Right renal cortex interstitium (tissue), 3 donors: ENCODE measurements at places on chromosomes 5 and 9. TPM values are rescaled to one million over a fixed set of nuclear protein-coding genes. Genes with fewer than 3 reads are reported as not detected.

The CSF1R gene
- polyA plus RNA-seq: 13.6 TPM

The SPATA6L gene
- polyA plus RNA-seq: 3.5 TPM

The PFN3 gene
- 0.72 TPM for polyA plus RNA-seq

The FAM221B gene
- polyA plus RNA-seq: 0.07 TPM

The PDE6A gene
- 0.14 TPM for polyA plus RNA-seq

The FUBP3 gene
- polyA plus RNA-seq: 77.5 TPM

The TMEM174 gene
- 27.2 TPM for polyA plus RNA-seq

The OR13F1 gene
- polyA plus RNA-seq: not detected

The FRMPD1 gene
- polyA plus RNA-seq: 0.81 TPM

The AQP7 gene
- polyA plus RNA-seq: 17.0 TPM

The FOXI1 gene
- 8.1 TPM for polyA plus RNA-seq

The CRHBP gene
- 33.6 TPM for polyA plus RNA-seq

The RBM27 gene
- 30.6 TPM for polyA plus RNA-seq

The IFNA8 gene
- polyA plus RNA-seq: not detected

DNA sequence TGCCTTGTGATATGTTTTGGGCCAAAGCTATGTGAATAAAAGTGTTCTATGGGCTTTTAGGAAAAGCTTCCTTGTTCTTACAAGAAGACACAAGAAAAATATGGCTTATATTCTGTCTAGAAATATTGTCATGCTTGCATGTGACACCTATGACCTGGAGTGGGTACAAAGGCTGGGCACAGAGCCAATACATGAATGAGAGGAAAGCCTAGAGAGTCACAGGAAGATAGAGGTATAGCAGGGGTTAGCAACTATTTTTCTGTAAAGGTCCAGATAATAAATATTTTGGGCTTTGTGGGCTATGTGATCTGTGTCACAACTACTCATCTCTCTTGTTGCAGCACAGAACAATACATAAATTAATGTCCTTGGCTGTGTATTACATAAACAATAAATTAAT lies 196.6 kb upstream of the CD180 start:
- DNase-seq: no peak

DNA sequence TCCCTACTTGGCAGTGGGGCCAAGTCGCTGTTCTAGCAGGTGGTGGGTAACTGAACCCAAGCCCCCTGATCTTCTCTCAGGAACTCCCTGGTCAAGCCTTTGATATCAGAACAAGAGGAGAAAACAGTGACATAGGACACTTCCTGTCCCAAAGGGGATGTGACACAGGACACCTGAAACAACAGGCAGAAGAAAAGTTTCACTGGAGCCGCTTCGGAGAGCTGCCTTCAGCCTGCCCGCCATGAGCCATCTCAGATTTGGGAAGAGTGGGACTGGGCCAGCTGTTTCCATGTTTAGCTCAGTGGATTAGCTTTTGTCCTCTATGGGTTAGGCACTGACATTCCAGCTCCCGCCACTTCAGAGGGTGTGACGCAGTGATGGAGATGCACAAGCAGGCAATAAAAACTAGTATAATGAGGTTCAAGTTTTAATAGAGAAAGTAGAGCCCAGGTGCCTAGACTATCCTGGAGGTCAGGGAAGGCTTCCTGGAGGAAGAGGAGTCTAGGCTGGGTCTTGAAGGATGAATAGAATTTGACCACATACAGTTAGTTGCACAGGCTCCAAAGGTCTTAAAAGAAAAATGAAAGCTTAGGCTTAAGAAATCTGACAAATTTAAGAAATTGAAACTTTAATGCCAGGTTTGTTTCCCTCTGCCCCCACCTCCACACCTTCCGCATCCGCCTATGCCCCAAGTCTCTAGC lies 104.1 kb upstream of the SPRY4 start:
- DNase-seq: no peak

- peak; percentile 52 for DNase-seq
Measured at GRCh38 chr5:171907725-171908343, 98.6 kb downstream of the FBXW11 start.

DNA sequence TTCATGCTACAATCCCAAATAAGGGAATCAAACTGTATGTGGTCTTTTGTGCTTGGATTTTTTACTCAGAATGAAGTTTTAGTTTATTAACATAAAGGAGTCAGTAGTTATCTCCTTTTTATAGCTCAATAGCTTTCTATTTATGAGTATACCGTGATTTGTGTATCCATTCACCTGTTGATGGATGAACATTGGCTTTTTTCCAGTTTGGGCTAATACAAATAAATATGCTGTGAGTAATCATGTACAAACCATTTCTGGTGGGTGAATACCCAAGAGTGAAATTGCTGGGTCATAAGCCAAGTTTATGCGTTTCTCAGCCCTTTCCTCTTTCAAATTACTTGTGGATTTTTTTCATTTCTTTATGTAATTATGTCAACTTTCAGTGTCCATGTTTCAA lies 395.3 kb downstream of the OSTF1 start:
- DNase-seq: no peak

- no peak for DNase-seq
Measured at GRCh38 chr5:175129121-175129520, 314.9 kb downstream of the DRD1 start.

DNA sequence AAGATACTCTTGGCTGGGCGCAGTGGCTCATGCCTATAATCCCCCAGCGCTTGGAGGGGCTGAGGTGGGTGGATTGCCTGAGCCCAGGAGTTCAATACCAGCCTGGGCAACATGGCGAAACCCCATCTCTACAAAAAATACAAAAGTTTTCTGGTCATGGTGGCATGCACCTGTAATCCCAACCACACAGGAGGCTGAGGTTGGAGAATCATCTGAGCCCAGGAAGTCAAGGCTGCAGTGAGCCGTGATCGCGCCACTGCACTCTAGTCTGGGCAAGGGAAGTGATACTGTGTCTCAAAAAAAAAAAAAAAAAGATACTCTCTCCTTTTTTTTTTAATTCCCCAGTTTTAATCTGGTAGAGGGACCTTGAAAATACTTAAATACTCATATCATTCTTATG lies 15.0 kb downstream of the ANKRD33B start:
- DNase-seq: no peak

DNA sequence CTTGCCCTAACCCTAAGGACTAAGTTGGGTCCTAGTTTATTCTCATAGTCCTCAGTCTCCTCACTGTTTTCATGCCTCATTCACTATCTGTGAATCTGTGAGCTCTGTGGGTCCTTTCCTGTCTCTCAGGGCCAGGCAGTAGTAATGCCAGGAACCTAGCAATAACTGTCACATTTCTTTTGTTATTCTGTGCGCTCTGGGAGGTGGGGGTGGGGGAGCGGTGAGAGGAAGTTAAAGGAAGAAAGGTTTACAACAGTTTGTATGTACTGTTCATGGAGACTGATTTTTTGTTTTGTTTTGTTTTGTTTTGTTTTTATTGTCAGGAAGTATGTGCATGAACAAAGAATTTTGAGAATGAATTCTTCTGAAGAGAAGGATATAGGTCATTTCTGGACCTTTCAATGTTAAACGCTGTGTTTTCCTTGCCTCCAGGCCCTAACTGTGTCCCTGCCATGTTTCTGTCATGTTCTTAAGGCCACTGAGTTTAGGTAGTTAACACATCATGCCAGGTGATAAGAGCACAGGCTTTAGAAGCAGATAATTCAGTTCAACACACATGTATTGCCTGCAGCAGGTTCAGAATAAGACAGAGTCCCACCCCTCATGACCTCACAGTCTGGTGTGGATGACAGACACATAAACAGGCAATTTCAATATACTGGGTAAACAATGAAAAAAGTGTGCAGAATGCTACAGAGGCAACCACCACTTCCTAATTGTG lies 13.3 kb upstream of the FEM1C start:
- DNase-seq: no peak

DNA sequence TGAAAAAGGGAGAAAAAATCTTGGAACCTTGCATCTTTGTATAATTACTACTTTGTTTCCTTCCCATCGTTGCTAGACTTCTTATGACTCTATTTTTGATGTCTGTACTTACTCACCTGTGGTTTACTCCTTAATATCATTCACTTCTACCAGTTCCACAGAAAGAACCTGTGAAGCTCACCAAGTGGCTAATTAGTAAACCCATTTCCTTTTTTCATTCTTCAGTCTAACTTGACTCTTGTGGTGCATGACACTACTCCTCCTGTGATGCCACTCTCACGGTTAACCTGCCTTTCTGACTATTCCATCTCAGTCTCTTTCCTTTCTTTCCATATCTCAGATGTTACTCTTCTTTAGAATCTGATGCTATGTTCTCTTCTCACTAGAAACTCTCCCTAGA lies 14.6 kb downstream of the RECK start:
- no peak for DNase-seq

DNA sequence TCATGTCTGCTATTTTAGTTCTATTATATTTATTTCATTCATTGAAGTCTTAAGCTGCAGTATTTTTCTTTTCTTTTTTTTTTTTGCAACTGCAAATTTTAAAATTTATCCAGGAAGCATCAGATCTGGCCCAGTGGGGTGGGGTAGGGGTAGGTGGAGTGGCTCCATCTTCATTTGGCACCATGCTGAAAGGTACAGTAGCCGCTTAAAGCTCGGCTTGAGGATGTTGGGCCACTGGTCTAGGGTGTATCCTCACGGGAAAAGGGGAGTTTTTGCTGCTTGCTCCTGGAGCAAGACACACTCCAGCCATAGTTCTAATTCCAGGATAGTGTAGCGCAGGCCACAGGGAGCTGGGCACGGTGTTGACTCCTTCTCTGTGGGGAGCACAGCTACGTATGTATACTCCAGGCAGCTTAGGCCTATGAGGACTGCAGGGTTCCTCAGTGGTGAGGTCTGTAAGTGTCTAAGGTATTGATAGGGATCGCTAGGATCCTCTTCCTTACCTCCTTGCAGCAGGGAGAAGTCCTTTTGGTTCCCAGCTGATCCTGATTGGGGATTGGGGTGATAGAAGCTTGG lies 22.7 kb downstream of the RCL1 start:
- DNase-seq: no peak

- no peak for DNase-seq
Measured at GRCh38 chr5:171094356-171094755, 214.7 kb upstream of the TLX3 start.

DNA sequence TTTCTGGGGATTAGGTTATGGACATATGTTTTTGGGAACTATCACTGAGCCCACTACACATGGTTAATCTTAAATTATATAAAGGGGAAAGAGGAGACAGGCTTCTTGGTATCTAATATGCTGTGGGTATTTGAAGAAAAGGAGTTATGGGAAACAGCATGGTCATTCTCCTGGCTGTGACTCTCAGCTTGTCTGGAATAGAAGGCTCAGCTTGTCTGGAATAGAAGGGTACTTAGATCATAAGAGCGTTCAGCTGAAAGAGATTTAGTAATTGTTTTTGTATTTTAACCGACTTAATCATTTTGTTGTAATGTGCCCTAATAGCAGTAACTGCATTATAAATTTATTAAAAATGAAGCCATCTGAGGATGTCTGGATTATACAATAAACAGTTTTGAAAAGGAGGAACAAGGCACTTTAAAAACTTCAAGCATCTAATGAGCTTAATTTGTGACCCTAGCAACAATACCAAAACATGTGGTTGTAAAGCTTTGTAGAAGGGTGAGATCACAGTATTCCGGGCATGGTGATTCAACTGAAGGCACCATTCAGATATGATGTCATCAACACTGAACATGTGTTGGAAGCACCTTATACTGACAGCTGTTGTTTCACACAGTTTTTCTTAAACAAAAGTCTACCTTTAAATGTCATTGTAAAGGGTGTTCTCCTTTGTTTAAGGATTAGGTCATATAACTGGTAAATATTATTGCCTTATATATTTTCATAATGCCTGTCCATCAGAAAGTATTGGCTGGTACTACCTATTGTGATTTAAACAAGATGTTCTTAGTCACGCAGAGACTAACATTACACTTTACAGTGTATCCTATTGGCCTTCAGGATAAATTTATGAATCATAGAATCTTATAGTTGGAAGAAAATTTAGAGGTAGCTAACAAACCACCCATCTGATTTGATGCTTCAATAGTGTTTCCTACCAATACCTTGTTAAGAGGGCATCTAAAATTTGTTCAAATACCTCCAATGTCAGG lies 2174.1 kb upstream of the WWC1 start:
- no peak for DNase-seq

- DNase-seq: no peak
Measured at GRCh38 chr5:144103611-144104485, 66.6 kb downstream of the YIPF5 start.

DNA sequence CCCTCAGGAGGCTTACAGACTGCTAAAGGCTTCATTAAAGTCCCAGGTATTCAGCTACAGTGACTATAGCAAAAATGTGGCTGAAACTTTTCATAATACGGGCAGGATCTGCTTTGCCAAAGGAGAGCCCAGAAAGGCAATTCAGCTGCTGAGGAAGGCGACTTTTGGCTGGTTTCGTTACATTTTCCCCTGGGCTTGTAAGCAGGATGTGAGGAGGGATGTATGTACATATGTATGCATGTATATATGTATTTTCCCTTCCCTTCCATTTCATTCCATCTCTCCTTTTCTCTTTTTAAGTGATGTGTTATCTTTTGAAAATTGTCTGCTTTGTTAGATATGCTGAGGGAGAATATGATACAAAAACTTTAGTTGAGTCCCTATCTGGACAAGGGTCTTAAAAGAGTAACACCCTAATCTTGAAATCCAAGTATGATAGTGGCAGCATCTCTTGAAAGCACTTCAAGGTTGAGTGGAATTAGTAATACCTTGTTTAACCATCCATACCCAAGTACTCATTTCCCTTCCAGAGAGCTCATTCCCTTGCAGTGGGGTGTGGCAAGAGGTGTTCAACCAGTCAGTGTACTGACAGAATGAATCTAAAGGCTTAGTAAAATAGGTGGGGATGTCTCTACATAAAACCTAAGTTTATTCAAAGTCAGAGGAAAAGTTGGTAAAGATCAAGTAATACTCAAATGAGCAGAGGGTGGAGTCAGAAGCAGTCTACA lies 28.7 kb downstream of the RAD1 start:
- DNase-seq: no peak

GRCh38 chr5:172046593-172046992 lies 40.2 kb upstream of the FBXW11 start:
- no peak for DNase-seq

DNA sequence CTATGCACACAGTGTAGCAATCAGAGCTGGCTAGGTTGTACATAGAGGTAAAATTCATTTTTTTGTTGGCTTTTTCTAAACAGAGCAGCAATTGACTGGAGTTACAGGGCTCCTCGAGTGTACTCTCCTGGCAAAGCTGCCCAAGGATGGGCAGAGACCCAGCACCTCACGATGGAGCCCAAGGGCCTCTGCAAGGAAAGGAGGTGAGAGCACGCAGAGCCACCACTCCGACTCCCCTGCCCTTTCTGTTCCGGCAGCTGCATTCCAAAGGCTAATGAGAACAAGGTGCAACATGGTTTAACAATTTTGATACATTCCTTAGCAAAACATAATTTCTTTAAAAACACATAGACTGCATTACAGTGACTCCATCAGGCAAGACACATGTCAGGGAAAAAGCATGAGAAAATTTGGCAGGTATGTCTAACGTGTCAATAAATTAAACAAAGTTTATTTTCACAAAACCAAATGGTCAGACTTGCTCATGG lies 47.5 kb downstream of the SAXO1 start:
- DNase-seq: no peak

- no peak for DNase-seq
Measured at GRCh38 chr5:126359884-126360283, 63.3 kb upstream of the GRAMD2B start.
